ENCODE measurements at places on chromosomes 7 and 10.
A peak's percentile ranks its signal among the peaks of the same experiment; 100 is the strongest.

GRCh38 chr10:79021948-79022499 lies 46.7 kb upstream of the ZMIZ1 start:
- ATAC-seq, result no peak

- ATAC-seq, result no peak
Observed at GRCh38 chr7:158861936-158862704, 5.8 kb downstream of the DYNC2I1 start.

- ATAC-seq, result no peak
Observed at GRCh38 chr10:116765648-116766081, 23.3 kb upstream of the HSPA12A start.

- ATAC-seq, result no peak
Observed at GRCh38 chr7:46162609-46163008, 241.5 kb upstream of the IGFBP3 start.

DNA sequence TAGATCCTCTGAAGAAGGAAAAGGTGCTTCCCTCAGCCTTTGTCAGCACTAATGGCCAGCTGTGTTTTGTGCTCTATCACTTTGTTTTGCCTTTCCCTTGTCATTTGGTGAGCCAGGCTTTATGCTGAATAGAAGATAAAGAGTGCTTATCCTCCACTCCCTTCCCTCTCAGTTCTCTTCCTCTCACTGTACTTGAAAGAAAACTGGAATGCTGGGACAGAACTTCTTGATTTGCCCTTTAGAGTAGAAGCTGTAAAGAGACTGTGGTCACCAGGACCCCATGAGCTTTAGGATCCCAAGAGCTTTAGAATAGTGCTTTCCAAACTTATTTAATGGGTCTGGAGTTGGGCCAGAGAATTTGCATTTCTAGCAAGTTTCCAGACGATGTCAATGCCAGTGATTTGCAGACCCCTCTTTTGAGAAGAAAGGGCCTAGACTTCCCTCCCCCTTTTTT lies 81.4 kb downstream of the LRRC4 start:
- ATAC-seq, result no peak

- ATAC-seq, result no peak
Observed at GRCh38 chr7:16908561-16908960, 26.8 kb upstream of the AGR3 start.

GRCh38 chr7:130654850-130655249 lies 13.7 kb downstream of the COPG2 start:
- ATAC-seq, result no peak

DNA sequence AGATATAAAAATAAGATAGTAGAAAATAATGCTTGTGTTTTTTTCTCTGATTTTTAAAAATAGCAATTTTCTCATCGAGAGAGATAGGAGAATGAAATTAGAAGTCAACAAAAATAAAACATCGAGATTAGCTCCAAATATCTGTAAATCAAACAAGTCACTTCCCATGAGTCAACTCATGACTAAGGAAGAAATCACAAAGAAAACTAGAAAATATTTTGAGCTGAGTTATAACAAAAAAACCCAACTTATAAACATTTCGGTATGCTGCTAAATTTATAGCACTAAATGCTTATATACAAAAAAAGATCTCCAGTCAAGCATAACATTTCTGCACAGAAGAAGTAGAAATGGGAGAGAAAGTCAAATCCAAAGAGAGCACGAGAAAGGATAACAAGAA lies 140.1 kb downstream of the ITGA8 start:
- ATAC-seq, result no peak

- peak; percentile 82 for ATAC-seq
Observed at GRCh38 chr10:15780353-15781135, 60.8 kb upstream of the ITGA8 start.

GRCh38 chr7:2154121-2154520 lies 78.6 kb downstream of the MAD1L1 start:
- no peak for ATAC-seq

DNA sequence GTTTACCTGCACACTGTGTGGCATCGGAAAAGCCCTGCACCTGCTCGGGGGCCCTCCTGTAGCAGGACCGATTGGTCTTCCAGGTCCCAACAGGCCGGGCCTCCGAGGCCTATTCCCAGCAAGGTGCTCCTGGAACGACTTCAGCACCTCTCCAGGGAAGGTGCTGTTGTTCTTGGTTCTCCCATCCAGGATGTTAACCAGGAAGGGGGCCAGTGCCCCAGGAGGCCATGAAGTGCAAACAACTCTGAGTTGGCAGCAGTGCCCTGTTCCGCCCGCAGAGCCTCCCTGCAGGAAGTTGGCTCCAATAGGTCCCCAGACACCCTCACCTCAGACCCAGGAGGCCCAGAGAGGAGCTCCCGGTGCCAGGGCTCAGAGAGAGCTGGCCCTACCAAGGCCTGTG lies 64.0 kb upstream of the DUSP5 start:
- ATAC-seq, result no peak

DNA sequence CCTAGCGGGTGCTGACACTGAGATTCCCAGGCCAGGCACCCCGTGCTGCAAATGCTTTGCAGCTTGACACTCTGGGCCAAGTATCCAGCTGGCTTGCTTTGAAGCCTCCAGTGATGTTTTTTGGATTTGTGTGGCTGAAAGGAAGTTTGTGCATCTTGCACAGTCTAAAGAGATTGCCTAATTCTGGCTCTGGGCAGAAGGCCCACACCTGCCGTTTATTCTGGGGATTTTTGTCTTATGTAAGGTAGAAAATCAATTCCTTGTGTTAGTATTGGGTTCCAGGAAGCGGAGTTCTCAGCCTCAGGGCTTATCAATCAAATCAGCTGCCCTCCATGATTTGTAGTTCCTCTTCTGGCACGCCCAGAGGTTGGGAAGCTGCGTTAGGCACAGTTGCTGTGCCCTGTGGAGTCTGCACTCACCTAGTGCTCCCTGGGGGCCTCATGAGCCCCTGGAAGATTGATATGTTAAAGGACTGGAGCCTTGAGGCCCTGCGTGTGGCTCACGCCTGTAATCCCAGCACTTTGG lies 8.4 kb upstream of the PURB start:
- no peak for ATAC-seq

DNA sequence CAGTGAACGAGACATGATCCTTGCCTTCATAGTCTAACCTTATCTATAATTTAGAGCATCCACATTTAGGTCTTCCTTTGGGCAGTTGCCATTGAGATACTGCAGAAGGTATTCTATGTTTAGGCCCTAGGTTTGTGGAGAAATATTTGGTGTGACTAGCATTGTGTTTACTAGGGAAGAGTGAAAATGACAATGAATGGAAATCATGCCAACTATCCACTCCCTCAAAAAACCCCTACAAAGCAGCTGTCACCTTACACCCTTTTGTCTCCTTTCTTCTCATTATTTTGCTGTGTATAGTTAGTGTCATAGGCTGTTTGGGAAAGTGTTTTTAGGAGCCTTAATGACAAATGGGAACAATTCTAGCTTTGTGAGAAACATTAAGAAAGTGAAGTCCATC lies 3.2 kb downstream of the CCNJ start:
- no peak for ATAC-seq

GRCh38 chr7:3984456-3984855 lies 683.4 kb downstream of the SDK1 start:
- ATAC-seq, result no peak

DNA sequence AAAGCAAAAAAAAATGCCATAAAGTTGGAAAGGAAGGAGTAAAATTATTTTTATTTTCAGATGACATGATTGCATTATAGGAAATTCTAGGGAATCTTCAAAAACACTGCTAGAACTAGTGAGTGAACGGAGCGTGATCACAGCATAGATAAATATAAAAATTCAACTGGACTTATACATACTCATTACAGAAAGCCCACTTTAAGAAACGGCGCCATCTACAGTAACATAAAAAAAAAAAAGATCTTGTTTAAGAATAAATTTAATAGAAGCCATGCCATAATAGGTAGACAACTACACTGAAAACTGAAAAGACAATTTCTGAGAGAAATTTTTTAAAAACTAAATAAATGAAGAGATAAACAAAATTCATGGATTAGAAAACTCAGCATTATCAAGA lies 623.1 kb upstream of the MGMT start:
- ATAC-seq, result no peak

DNA sequence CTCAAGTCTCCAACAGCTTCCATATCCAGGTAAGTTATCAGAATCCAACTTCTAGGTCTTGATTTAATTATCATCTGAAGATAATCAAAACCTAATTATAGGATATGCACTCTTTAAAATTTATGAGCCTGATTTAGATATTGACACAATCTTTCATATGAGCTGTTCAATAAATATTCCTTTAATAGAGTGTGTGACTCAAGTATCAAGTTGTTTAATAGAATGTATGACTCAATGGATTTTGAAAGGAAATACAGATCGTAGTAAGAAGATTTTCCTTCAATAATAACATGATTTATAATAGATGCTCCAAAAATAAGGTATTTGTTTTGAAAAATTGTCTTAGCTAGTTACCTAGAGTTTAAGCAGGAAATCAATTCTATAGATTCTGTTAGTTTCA lies 97.8 kb downstream of the ABCA13 start:
- no peak for ATAC-seq

Measured in gastroesophageal sphincter (tissue), 4 donors.